ENCODE measurements at places on chromosomes 13 and 19.

- DNase-seq = peak; percentile 3
These were observed 100.8 kb downstream of the TUBGCP3 start for GRCh38 chr13:112487127-112487517.

DNA sequence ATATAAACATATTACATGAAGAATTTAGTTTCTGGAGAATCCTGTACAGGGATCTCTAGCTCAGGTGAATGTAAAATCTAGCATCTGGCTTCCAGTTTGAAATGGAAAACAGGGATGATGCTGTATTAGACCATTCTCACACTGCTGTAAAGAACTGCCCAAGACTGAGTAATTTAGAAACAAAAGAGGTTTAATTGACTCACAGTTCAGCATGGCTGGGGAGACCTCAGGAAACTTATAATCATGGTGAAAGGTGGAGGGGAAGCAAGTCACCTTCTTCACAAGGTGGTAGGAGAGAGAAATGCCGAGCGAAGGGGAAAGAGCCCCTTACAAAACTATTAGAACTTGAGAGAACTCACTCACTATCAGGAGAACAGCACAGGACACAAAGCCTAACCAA, 17.0 kb upstream of the N4BP2L2 start:
- no peak for DNase-seq

DNA sequence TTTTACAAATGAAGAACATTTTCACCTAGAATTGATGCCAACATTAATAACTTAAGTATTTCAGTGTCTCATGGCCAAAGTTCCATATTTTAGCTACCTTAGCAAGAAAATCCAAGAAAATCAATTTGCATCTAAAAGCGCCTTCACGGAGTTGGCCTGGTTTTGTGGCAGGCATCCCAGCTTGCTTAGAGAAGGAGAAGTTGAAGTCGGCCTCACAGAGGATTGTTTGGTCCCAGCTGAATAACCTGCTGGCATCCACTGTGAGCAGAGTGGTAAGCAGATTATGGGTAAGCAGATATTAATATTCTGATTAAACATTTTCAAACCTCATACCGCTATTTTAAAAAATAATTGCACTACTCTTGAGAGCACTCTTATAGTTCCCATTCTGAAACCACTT, 62.3 kb upstream of the STARD13 start:
- DNase-seq = no peak

DNA sequence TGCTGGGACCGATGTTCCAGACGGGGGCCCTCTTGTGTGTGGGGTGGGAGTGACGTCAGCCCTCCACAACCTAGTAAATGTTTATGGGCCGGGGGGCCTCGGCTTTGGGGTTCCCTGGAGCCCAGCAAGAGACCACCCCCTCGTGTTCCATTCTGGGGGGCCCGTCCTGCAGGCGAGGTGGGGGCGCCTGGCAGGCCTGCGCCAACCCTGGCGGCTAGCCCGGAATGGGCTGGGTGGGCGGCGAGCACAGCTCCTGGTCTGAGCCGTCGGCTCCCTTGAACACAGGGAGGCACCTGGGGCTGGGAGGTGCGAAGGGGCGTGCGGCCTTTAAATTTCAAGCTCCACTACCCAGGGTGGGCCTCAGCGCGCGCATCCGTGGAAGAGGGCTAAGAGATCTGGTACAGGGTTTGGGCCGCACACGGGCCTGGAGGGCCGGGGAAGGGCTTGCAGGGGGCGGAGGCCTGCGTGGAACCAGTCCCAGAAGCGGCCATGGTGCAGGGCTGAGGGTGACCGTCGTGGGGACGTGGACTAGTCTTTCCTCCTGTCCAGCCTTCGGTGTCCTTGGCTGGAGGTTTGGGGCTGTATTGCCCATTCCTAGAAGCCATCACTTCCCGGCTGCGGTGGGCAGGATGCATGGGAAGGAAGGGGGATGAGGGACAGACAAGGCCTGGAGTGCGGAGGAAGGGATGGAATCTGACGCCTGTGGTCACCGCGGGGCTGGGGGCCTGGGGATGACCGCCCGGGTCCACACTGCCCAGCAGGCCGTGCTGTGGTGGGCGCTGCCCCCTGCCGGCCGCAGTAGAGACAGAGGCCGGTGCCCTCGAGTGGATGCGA, 11.4 kb downstream of the NDUFA11 start:
- no peak for DNase-seq

GRCh38 chr19:18271433-18271841, 2.8 kb downstream of the IQCN start:
- no peak for DNase-seq

GRCh38 chr13:86383151-86383550, 583.9 kb upstream of the SLITRK6 start:
- no peak for DNase-seq

- DNase-seq = peak; percentile 56
These were observed at the start of gene ICAM1 for GRCh38 chr19:10270616-10271394. Gene ICAM1, plus strand, starts transcription at chr19:10271120. Its CDS starts 40 bp downstream, at chr19:10271160.

DNA sequence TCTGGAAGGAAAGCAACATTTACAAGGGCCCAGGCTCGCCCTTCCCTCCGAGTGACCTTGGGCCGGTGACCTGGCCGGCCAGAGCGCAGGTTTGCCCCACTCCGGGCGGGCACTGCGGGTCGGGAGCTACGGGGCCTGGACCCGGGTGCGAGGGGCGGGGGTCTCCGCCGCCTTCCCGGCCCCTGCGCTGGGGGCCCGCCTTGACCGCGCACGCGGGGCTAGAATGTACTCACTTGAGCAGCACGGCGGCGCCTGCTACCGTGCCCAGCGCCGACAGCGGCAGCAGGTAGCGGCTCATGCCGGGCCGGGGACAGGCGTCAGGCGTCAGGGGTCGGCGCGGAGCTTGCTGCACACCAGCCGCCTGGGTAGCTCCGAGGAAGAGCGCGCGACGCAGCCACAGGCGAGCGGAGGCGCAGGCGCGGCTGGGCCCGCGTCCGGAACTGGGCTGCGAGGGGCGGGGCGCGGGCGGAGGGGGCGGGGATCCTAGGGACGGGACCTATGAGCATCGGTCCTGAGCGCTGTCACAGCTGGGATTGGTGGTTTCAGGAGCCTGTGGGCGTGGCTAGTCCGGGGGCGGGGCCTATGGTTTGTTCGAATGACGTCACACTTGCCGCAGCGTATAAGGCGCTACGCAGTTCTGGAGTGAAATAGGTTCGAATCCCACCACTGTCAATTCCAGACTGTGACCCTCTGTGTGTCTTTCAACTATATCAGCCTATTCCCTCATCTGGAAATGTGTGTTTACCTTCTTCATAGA, at the start of gene RDH13:
Gene RDH13 (minus strand): TSS at position 414 of the 757 bp plus-strand sequence. CDS start 116 bp downstream, at position 298.
- DNase-seq = peak; percentile 79

GRCh38 chr13:59706101-59706976, 457.4 kb downstream of the DIAPH3 start:
- no peak for DNase-seq

- DNase-seq = no peak
These were observed 279.1 kb downstream of the FGF9 start for GRCh38 chr13:21949818-21950429.

- DNase-seq = no peak
These were observed 188.5 kb upstream of the ARGLU1 start for GRCh38 chr13:106756446-106756845.

DNA sequence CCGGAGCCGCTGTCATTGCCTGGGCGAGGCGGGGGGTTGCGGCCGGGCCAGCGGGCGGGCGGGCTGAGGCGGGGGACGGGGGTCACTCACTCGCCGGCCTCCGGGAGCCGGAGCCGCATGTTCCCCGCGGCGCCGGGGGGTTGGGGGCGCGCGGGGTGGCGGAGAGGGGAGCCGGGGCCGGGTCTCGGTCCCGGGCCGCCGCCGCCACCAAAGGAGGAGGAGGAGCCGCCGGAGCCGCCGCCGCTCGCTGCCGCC, 149 bp downstream of the MED26 start:
- DNase-seq = no peak

DNA sequence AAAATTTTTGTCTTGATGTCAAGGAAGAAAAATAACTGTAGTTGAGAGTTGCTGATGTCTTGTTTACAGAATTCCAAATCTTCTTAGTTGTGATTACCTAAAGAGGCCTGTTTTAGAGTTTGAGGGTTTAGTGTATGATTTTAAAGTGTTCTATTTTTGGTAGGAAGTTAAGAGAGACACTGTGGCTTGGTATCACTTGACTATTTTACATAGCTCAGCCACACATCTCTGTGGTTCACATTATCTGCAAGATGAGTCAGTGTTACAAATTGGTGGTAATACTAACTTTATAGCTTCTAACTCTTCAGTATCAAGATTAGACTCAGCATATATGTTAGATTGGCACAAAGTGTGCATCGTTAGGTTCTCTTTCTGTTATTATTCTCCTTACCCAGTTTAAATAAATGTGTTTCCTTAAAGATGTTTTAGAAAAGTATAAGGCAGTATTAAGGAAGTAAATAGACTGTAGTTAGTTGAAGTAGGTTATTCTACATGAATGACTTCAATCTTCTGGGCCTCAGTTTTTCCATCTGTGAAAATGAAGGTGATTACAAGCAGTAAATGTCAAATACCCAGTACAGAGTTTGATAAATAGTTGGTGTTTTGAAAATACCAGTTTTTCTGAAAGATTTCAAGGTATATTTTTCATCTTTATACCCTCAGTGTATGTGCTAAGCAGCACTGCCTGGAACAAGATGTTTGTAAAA, 33.4 kb downstream of the COG6 start:
- DNase-seq = no peak

DNA sequence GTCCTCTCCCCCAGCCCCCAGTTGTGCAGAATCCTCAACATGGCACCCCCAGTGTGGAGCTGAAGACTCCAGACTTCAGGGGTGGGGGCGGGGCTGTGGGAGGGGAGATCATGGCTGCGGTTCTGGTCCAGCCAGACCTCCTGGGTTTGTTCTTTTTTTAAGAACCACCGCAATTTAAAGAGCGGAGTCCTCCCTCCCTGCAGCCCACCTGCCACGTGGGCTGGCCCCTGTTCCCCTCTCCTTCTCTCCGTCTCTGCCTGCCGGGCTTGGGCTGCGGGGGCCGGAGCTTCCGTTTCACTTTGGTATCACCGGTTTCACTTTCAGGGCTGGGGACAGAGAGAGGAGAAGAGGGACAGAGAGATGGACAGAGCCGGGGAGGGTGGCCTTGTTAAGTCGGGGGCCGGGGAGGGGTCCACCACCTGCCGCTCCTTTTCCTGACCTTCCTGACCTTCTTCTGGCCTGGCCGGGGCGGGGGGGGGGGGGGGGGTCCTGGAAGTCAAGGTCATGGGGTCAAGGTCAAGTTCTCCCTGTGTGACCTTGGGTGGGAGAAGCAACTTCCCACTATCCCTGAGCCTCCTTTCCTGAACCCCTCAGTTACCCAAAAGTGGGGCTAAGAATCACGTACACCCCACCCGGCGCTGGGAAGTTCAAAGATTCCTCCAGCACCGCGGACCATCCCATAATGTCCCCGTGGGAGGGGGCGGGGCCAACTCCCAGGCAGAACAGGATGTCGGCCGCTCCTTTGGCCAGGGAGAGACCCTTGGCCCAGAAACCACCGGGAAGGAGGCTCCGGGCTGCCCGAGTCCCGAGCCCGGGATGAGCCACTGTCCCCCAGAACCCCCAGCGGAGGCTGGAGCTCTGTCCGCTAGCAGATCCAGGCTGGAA, 11.3 kb upstream of the ZBTB7A start:
- DNase-seq = no peak

GRCh38 chr13:97435323-97435722, 1.4 kb downstream of the RAP2A start:
- no peak for DNase-seq

- DNase-seq = no peak
These were observed 328.1 kb downstream of the SLITRK5 start for GRCh38 chr13:87999240-87999700.

- DNase-seq = no peak
These were observed 3.4 kb upstream of the FLT3LG start for GRCh38 chr19:49470615-49470978.

DNA sequence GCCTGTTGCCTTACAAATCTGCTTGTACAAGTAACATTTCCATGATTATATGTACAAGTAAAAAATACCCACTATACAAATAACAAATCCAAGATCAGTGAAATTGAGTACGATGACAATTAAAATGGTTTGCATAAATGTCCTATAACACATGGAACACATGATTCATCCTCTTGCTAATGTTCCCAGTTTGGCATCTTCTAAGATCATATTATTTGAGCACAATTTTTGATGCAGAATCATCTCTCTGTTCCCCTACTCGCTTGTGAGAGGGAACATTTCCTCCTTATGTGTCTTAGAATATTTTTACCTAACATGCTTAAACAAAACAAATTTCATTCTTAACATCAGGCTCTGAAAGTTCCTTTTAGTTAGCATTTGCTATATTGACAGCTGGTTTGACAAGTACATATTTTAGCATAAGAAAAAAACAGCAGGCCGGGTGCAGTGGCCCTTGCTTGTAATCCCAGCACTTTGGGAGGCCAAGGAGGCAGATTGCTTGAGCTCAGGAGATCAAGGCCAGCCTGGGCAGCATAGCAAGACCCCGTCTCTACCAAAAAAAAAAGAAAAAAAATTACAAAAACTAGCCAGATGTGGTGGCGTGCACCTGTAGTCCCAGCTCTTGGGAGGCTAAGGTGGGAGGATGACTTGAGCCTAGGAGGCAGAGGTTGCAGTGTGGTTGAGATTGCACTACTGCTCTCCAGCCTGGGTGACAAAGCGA, 14.2 kb downstream of the ZNF331 start:
- no peak for DNase-seq

DNA sequence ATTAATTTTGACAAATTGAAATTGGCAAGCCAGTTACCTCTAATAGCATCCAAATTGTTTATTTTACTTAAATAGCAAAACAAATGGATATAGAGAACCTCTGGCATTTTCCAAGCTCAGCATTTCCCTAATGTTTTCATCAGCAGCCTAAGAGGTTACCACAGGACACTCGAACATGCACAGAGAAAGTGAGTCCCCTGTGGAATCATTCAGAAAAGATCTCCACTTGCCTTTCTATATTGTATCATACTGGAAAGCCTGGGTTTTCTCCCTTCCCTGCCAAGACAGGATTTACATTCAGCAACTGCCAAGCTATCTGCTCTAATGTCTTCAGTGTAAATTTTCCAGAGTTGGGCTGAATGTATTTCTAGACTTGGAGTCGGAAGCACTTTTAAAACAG, 188.9 kb downstream of the KCTD12 start:
- DNase-seq = no peak

GRCh38 chr13:75760131-75761021, 124.2 kb downstream of the LMO7 start:
- no peak for DNase-seq

- DNase-seq = no peak
These were observed 85.6 kb downstream of the COL4A2 start for GRCh38 chr13:110392510-110393240.

DNA sequence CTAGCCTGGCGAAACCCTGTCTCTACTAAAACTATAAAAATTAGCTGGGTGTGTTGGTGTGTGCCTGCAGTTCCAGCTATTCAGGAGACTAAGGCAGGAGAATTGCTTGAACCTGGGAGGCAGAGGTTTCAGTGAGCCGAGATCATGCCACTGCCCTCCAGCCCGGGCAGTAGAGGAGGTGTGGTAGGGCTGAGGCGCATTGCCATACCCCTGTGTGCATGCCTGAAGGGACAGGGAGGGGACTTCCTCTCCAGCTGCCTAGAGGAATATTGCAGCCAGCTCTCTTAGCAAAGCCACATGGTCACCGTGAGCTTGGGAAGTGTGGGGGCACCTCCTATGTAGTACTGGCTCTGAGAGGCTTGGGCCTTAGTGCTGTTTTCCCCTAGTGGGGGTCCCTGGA, 29.2 kb upstream of the PEPD start:
- DNase-seq = no peak

- no peak for DNase-seq
These were observed 11.1 kb downstream of the PPP5C start for GRCh38 chr19:46357846-46358583.

- no peak for DNase-seq
These were observed 516.5 kb downstream of the SUCLA2 start for GRCh38 chr13:47484548-47484947.
